ENCODE measurements at places on chromosomes 2 and 18.
A peak's percentile ranks its signal among the peaks of the same experiment; 100 is the strongest.

DNA sequence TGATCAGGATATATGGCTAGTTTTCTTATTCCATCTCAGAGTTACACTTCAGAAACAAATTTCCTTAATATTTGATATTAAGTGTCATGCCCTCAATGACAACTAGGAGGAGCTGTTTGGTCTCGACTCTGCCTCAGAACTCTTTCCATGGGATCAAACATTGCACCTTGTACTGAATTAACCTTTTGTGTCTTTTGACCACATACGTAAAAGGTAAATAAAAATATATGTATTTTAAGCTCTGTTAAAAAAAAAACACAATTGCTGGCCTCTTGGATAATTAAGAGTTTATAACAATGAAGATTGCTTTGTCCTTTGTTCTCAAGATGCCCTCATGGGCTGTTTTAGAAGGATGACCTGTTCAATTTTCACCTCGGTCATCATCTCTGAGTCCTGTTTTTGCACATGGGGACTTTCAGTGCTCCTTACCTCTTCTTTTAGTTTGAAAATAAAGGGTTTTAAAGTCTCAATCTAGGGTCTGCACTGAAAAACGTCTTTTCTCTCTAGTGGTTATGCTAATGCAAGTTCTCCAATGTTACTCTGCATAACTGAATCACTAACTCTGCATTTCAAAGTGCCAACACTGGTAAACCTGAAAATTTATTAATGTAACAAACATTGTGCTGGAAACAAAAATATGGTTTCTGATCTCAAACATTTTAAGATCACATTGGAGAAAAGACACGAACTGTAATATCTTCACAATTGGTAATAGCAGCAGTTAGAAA is 18.8 kb upstream of the FN1 start:
- DNase-seq = peak; percentile 54

DNA sequence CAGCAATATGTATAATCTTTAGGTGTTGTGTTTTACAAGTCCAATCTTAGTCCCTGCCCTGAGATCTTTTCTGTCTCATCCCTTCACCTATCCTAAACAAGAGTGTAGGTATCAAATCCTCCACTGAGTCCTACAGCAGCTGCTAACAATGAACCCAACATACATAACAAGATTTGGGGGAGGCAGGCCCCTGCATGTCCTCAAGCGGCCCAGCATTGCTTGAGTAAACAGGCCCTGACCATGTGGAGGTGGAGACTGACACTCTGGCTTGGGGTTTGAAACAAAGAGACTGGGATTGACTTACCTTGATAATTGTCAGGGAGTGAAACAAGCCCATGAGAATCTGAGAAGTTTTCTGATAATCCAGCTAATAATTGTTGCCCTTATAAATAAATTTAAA is 213.4 kb downstream of the STK39 start:
- DNase-seq = no peak

DNA sequence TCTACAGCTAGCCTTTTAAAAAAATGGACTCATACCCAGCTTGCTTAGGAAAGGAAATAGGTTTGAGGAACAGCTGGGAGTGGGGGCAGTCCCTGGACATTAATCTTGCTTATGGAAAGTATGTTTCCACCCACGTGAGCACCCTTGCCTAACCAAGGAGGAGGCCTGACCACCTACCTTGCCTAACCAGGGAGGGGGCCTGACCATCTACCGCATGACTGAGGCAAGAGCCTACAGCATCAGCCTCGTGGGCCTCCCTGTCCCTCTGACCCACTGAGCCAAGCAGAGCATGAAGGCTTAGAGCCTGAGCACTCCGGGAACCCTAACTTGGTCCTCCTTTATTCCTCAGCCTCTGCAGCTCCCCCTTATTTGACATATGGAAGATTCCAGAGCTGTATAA is 20.2 kb downstream of the PRKAG3 start:
- DNase-seq = no peak

DNA sequence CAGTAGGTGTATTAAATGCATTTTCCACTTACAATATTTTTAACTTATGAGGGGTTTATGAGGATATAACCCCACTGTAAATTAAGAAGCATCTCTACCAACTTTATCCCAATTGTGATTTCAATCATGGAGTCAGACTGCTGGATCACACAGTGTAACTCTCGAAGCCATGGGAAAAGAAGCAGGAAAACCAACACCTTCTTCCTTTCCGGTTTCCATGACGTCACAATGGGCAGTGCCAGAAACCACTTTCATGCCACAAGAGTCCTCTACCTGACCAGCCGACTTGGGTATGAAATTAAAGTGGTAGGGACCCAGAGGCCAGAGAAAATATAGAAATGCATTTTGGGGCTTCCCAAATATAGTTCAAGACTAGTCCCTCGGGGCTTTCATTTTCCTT is 4.2 kb downstream of the RNF152 start:
- DNase-seq = no peak

- no peak for DNase-seq
These were observed 18.8 kb downstream of the HJURP start for GRCh38 chr2:233835230-233836186.

- DNase-seq = no peak
These were observed 79.5 kb downstream of the FARSB start for GRCh38 chr2:222576171-222577081.

DNA sequence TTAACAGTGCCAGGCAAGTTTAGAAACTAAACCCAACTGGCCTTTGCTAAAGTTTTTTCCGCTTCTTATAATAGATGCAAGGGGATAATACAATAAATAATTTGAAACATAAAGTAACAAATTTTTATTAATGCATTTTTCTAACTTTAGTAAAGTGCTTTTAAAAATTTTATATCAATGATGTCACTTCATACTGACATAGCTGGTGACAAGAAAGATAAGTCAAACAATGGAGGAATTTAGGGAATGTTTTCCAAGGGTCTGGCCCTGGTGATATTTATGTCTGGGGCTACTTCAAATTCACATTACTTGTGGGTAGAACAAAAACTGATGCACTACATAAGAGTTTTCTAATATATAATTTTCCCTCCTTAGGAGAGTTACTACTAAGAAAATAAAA is 61.2 kb upstream of the CBLN2 start:
- no peak for DNase-seq

GRCh38 chr18:63083555-63083954 is 236.0 kb downstream of the BCL2 start:
- DNase-seq = no peak

- no peak for DNase-seq
These were observed 130.3 kb upstream of the LHCGR start for GRCh38 chr2:48885841-48886240.

DNA sequence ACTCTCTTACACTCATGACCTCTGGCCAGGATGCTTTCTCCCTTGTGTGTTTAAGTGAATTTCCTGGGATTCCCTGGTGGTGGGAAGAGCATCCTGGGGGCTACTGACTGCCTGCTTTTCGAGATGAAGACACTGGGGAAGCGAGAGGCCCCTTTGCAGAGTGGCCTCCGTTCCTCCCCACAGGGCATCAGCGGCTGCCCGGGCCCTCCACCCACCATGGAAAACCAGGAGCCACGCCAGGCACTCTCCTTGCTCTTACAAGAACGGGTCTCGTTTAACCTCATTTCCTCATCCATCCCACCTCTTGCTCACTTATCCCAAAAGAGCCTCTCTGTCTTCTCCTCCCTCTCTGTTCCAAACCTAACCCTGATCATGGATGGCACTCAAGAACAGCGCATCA is 17.8 kb downstream of the CHST10 start:
- no peak for DNase-seq

DNA sequence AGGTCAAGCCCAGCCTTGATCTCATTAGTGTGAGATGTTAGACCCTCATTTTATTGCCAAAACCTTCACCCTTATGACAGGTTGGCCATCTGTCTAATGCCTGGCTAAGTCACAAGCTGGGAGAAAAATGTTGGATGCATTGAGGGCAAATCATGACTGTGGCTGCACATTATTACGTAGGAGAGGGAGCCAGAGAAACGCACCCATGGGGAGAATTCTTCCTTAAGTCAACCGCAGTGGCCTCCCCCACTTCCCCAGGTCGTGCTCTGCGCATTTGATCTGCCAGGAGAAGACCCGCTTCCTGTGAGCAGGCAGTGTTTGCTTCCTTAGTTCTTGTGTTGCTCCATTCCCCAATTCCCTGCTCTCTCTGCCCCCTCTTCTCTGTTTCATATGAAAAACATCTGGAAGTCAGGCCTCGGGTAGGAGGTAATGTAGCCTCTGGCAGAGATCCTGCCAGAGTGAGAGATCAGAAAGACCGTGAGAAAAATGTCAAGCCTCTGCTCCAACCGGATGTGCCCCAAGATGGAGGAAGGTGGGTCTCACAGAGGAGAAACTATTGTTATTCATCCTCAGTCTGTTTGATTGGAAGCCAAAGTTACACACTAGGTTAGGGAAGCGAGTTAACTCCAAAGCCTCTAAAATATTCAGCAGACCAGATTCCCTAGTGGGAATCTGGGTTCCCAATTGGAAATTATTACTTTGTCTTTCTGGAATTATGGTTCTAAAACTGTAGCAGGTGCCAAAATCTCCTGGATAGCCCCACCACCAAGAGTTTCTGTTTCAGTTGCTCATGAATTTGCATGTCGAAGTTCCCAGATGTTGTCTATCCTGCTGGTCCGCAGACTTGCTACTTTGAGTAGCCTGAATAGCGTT is 144.3 kb upstream of the PELI1 start:
- peak; percentile 73 for DNase-seq

DNA sequence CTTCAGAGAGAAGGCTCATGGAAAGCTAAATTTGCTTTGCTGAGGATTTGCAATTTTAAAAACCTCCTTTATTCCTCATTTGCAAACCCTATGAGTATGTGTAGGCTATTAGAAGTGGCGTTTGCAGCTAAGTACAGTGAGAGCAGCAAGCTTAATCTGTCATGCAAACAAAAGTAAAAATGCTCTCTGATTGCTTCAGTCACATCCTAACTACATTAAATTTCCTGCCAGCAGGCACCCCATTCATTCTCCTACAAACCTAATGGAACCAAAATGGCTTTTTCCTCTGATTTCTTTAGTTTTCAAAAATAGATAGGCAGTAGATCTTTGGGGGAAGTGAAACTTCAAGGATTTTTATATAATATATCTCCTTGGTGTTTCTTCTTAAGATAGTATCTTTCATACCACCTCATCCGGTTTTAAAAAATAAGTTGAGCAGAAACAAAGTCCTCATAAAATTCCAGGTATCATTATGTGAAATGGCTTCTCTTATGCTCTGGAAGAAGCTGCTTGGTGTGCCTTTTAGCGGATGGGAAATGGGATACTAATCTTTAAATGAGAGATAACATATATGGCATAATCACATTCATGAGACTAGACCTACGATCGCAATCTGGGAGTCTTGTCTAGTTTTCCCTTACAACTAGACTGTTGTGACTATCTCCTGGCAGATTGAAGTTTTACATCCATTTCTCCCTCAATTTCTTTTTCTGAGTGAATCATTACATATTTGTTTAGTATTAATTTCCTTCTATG is 49.1 kb downstream of the CLIP4 start:
- DNase-seq = no peak

All from AG08395 (cell line).